Epithelial cell of alveolus of lung (primary cell): ENCODE measurements at places on chromosomes 3 and 15. TPM values are rescaled to one million over a fixed set of nuclear protein-coding genes. Genes with fewer than 3 reads are reported as not detected.

Gene CPNE9
- not detected in 2 replicates for total RNA-seq

Gene PFKFB4
- 19.4 and 22.6 TPM in 2 replicates for total RNA-seq

Gene CHDH
- total RNA-seq, result under 0.01 TPM in 2 replicates

Gene PTX3
- 15.2 and 417 TPM in 2 replicates for total RNA-seq

Gene UMPS
- 10.1 and 29.6 TPM in 2 replicates for total RNA-seq

Gene FOXB1
- total RNA-seq, result not detected in 2 replicates

Gene WNT5A
- total RNA-seq, result 127 and 304 TPM in 2 replicates

Gene RPL22L1
- 169 and 549 TPM in 2 replicates for total RNA-seq

Gene KLHL6
- total RNA-seq, result under 0.01 TPM in 1 of 2 replicates, not detected in the other

Gene ITIH1
- not detected in 2 replicates for total RNA-seq

Gene TMEM212
- not detected in 2 replicates for total RNA-seq

Gene FMN1
- total RNA-seq, result 1.3 and 6.2 TPM in 2 replicates

Gene TMEM202
- not detected in 2 replicates for total RNA-seq

Gene KCNMB3
- total RNA-seq, result under 0.01 and 1.4 TPM in 2 replicates

Gene SCAANT1
- not detected in 2 replicates for total RNA-seq

Gene CORO2B
- 8.5 and 11.9 TPM in 2 replicates for total RNA-seq

Gene C3orf70
- total RNA-seq, result 0.64 and 1.4 TPM in 2 replicates

Gene COLQ
- 0.08 TPM in 1 of 2 replicates, not detected in the other for total RNA-seq

Gene GHRL
- not detected in 2 replicates for total RNA-seq

Gene AGBL1
- not detected in 2 replicates for total RNA-seq

Gene RBMS3
- 20.3 and 21.4 TPM in 2 replicates for total RNA-seq

Gene UROC1
- not detected in 2 replicates for total RNA-seq
